ENCODE measurements at places on chromosomes 12 and 14.

DNA sequence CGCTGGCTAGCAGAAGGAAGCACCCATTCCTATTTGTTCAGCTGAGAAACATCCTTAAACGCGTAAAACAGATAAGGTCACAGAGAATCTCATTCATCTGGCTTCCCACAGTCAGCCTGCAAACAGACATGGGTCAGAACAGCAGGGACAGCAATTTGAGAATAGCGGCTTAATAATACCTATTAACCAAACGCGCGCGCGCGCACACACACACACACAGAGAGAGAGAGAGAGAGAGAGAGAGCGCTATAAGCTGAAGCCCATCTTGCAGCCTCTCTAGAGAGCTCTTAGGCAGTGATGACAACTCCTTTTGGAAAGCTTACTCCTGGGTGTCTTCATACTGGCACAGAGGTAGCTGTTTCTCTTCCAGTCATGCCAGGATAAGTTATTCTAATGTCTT is 26.4 kb downstream of the TMEM132D start:
- DNase-seq = no peak

DNA sequence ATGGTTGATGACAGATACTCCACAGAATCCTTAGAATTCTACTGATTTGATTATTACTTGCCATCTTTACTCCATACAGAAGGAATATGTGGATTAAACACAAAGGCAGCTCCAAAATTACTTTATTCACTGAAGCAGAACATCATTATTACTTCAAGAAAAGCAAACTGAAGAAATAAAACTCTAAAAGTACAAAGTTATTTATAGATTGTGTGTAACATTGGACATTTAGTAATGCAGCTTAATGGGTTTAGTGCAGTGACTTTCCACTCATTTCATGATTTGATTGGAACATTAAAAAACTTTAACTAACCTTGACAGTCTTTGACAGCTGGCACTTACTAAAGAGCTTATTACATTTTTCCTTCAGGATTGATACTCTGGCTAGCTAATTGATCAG is 59.0 kb upstream of the ATP2A2 start:
- no peak for DNase-seq

GRCh38 chr14:76669770-76670169 is 91.5 kb upstream of the VASH1 start:
- DNase-seq = no peak

GRCh38 chr12:68422956-68423574 is 90.9 kb upstream of the MDM1 start:
- DNase-seq = no peak

- peak; percentile 29 for DNase-seq
These were observed 802 bp downstream of the SUSD6 start for GRCh38 chr14:69612014-69612782.

DNA sequence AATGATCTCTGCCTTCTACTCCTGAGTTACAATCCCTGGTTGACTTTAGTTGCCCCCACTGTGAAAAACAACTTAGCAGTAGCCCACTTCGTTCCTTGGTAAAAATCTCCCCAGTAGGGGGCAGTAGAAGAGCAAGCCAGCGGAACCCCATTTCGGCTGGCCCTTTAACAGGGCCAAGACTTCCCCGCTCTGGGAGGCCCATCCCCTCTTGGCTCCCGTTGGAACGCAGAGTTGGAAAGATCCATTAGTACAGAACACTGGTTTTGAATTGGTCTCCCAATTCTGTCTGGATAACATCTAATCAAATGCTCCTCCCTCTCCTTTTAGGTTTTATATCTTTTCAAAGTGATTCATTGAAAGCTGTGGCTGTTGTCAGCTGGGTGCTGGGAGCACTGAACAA is 1133.3 kb downstream of the BCL11B start:
- DNase-seq = peak; percentile 47

DNA sequence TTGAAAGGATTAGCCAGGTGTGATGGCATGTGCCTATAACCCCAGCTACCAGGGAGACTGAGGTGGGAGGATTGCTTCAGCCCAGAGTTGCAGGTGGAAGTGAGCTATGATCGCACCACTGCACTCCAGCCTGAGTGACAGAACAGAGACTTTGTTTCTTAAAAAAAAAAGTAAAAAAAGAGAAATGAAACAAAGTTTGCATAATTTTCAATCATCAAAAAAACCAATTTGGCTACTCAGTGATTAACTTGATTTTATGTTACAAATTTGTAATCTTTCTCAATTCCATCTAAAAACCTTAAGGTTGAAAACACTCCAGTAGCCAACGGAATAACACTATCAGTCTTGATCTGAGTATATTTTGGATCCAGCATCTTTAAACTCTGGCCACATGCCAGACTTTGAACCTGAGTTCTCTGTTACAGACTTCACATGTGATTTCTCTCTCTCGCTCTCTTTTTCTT is 12.6 kb upstream of the DENND5B start:
- no peak for DNase-seq

- peak; percentile 23 for DNase-seq
These were observed at the start of gene JDP2 for GRCh38 chr14:75427482-75428229. Gene JDP2 (plus strand): TSS chr14:75428022. CDS start chr14:75437921, 9,899 bp downstream.

DNA sequence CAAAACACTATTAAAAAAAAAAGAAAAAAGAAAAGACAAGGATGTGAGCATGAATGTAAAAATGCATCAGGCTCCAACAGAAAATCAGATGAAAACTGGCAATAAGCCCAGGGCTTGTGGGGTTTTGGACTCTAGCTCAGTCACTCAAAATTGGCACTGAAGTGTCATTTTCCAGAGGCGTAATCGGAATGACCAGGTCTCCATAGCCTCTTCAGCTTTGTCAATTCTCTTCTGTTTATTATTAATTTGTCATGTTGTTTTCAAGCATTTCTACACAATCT is 137.2 kb upstream of the TRHDE start:
- no peak for DNase-seq

GRCh38 chr14:81234278-81234677 is 13.5 kb upstream of the GTF2A1 start:
- no peak for DNase-seq

GRCh38 chr14:80988735-80989429 is 33.5 kb downstream of the TSHR start:
- no peak for DNase-seq

- DNase-seq = no peak
These were observed 773.2 kb upstream of the ALG10B start for GRCh38 chr12:37543131-37543965.

GRCh38 chr14:89721956-89722355 is 232.6 kb downstream of the EFCAB11 start:
- no peak for DNase-seq

DNA sequence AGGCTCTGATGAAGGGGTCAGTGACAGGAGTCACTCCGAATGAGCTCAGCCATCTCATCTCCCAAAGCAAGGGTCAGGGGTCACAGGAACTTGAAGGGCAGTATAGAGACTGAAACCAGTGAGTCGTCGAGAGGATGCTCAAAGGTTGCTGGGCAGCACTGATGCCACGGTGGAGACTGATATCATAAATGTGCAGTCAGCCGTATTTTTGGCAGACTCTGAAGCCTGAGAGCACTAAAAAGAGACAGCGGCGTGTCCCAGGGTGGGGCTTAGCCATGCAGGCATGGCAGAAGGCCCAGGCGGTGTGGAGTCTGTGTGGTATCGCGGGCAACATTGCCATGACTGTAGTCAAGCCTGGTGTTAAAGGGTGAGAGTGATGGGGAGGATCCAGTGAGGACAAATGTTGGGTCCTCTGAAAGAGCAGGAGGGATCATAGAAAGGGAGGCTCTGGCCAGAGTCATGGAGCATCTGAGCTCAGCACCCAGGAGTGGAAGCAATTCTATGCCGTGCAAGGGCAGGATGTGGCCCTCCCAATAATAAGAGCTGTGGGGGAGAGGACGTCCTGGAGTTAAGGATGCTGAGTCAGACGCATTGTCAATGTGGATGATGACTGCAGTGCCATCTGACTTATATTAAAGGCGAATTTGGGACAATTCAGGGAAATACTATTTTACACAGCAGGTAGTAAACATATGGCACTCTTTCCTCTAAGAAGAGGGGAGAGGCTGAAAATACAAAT is 241.2 kb upstream of the FKBP4 start:
- DNase-seq = no peak

DNA sequence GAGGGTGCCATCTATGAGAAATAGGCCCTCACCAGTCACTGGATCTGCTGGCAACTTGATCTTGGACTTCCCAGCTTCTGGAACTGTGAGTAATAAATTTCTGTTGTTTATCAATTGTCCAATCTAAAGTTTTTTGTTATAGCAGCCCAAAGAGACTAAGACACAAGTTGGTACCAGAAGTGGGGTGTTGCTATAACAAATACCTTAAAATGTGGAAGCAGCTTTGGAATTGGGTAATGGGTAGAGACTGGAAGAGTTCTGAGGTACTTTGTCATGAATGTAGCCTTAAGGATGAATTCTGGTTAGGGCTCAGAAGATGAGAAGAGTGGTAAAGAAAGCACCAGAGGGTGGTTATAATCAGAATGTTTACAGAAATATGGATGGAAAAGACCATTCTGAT is 21.5 kb downstream of the GMFB start:
- DNase-seq = no peak

GRCh38 chr14:103188810-103189480 is 65.7 kb downstream of the TNFAIP2 start:
- DNase-seq = peak; percentile 1

DNA sequence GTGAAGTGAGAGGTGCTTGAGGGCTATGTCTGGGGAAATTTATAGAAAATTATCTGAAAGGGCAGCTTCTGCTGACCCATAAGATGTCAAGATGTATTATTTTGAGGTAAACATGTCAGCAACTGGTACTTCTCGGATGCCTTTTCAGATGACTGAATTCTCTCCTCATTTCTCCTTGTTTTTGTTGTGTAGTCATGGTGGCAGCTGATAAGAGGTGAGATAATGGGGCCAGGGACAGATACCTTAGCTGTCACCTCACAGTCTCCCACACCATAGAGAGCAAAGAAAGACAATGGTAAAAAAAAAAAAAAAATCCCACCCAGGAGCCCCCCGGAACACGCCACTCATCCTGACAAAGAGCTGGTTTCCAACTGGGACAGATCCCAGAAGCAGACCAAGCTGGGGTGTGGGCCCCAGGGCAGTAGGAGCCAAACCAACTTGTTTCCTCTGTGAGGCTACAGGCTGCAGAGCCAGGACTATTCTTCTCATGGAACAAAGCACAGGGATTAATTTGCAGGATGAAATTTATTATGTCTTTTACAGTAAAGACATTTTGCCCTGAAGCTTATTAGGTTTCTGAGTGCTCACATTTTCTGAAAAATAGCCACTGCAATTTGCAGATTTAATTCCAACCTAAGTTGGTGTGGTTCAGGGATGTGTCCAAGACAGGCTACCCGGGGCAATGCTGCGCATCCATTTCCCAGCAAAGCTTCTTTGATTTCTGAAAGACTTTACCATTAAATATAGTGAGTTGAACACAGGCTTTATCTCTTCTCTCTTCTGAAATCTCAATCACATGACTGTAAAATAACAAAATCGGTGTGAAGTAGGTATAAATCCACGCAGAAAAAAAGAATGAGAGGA is 52.2 kb downstream of the NDUFA12 start:
- DNase-seq = no peak

DNA sequence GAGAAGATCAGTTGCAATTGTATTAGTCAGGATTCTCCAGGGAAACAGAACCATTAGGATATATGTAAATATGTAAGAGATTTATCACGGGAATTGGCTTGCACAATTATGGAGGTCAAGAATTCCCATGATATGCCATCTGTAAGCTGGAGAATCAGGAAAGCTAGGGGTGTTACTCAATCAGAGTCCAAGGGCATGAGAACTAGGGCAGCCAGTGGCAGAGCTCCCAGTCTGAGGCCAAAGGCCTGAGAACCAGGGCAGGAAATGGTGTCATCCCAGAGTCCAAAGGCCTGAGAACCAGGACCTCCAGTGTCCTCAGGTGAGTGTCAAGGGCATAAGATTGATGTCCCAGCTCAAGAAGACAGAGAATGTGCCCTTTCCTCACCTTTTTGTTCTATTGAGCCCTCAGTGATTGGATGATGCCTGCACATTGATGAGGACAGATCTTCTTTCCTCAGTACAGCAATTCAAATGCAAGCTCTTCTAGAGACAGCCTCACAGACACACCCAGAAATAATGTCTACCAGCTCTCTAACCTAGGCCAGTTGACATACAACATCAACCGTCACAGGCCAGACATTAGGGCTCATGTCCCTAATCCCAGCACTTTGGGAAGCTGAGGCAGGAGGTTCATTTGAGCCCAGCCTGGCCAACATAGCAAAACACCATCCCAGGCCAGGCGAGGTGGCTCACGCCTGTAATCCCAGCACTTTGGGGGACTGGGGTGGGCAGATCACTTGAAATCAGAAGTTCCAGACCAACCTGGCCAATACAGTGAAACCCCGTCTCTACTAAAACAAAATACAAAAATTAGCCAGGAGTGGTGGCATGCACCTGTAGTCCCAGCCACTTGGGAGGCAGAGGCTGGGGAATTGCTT is 34.9 kb upstream of the ZNF740 start:
- no peak for DNase-seq

GRCh38 chr12:61525331-61525730 is 734.9 kb upstream of the USP15 start:
- DNase-seq = no peak

- no peak for DNase-seq
These were observed 44.5 kb upstream of the AMN1 start for GRCh38 chr12:31773223-31773750.
